ENCODE measurements at places on chromosomes 3 and 15.

GRCh38 chr3:87000940-87001339, 10.0 kb upstream of the VGLL3 start:
- DNase-seq, result no peak

GRCh38 chr3:134350266-134350665, 24.0 kb downstream of the AMOTL2 start:
- DNase-seq, result no peak

DNA sequence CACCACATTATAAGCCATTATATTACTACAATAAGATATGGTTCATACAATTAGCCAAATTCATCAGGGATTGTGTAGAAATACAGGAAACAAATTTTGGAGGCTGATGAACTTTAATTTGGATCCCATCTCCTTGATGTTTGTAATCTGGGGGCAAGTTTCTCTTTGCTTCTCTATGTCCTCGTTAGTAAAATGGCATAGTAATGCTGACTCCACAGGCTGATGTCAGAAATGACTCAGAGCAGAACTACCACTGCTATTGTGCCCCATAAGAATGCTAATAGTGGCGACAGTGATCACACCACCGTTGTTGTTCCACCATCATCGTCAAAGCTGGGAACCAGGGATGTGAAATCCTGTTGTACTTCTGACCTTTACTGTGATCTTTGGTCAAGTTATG, 722.3 kb upstream of the LMCD1 start:
- no peak for DNase-seq

DNA sequence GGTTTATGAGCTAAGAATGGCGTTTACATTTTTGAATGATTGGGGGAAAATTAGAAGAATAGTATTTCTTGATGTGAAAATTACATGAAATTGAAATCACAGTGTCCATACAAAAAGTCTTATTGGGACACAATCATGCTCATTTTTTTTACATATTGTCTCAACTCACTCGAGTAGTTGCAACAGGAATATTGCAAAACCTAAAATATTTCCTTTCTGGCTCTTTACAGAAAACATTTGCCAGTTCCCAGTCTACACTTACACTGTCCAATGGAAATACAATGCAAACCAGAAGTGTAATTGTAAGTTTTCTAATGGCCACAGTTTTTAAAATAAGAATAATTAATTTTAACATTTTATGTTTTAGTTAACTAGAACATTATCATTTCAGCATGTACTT, 137.8 kb downstream of the SAMMSON start:
- DNase-seq, result no peak

DNA sequence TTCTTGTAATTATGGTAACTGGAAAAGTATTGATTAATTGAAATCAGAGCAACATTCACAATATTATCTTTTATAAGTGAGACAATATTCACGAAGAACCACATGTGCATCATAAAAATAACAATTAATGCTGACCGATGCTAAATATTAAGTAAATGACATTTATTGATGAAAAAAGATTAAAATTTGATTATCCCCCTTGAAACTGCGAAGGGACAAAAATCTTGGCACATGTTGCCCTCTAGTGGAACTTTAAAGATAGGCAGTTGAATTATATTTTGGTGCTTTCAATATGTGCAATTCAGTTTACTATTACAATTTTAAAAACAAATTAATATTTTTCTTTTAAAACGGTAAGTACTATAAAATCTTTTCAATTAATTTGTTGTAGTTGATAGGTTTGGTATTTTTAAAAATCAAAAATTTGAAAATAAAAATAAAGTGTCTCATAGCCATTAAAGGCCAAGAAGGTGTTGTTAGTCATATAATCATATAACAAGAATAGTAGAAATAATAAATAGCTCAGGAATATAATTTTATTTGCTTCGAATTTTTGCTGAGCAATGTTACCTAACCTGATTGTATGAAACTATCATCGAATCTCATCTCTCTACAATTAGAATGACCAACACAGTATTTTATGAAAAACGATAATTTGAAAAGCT, 270.2 kb downstream of the ROBO1 start:
- DNase-seq, result no peak

Measured in NCI-H1048 (cell line).